NCI-H774 (cell line): ENCODE measurements at places on chromosomes 1 and 21.
A peak's percentile ranks its signal among the peaks of the same experiment; 100 is the strongest.

DNA sequence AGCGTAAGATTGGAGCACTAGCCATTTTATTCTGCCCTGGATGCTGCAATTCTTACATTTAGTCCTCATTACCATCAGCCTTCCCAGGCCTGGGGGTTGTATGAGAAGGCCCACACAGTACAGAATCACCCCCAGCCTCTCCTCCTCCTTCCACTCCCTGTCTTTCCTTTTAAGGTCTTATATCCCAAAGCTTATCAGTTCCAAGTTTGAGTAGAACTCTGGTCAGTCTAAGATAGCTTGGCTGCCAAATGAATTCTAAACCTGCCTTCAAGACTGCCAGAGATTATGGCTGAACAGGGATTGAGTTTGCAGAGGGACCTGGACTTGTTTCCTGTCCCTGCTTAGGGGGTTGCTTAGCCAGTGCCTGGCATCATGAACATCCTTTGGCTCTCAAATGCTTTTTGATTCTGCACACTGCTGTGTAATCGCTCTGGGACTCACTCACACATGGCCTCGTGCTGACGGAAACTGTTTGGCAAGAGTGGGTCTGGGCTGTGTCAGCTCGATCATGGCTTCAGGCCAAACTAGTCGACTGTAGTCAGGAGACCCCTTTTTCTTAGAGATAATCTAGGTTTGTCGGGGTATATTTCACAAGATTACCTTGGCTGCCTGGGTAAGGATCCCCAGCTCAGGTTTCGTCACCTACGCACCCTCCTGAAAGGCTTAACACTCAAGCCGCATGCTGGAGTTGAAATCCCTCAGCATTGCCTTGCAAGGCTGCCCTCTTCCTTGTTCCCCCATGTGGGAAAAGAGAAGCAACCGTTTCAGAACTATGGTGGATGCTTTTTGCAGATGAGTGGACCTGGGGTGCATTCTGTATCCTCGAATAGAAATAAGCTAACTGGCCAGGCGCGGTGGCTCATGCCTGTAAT lies 252.6 kb downstream of the NFIA start:
- DNase-seq, result no peak

DNA sequence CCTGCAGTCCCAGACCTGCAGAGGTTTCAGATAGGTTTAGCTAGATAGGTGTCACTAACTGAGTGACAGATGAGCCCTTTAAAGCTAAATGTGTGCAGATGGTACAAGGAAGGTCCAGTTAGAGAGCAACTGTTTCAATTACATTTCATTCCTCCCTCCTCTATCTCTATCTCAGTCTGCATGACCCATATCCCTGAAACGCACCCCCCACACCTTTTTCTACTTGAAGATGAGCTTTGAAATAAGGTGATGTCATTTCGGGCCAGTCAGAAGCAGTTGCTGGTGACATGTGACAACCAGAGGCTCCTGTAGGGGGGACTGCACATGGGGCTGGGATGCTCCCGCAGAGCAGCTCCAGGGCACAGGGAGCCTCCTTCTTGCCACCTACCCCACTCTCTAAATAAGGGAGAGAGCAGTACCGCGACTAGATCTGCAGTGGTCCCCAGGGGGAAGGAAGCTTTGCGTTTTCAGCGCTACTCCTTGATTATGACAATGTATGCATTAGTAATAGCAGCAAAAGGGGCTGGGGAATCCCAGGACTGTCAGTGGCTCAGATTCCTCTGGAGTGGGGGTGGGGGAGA lies 4.3 kb downstream of the ATP8B2 start:
- DNase-seq, result no peak

- DNase-seq, result peak; percentile 89
Observed at GRCh38 chr1:43270421-43271095, 775 bp downstream of the TMEM125 start.

GRCh38 chr1:190373705-190374336 lies 103.8 kb downstream of the BRINP3 start:
- no peak for DNase-seq

GRCh38 chr1:187985897-187986654 lies 1157.3 kb downstream of the PLA2G4A start:
- DNase-seq, result no peak

DNA sequence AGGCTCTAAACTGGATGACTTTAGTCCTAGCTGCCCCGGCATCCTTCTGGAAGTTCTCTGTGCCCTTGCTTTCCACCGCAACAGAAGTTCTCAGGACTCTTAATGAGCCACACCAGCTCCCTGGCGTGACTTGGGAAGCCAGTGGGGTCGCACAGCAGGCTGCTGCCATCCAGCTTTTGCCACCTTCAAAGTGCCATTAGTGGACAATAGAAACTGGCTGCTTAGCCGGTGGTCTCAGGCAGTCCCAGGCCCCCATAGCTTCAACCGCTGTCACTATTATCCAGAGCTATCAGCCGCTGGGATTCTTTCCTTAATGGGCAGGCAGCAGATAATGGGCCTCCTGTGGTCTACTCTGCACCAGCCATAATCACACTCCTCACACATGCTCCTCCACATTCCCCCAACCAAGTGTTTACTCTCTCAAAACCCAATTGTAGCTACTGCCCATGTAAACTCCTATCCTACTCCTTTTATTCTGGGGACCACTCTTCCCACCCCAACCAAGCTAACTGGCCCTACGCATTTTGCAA lies 37.3 kb downstream of the PLEKHA6 start:
- DNase-seq, result no peak

- no peak for DNase-seq
Observed at GRCh38 chr1:38994196-38994595, 3.1 kb downstream of the AKIRIN1 start.

- DNase-seq, result no peak
Observed at GRCh38 chr1:119946724-119947123, 50.4 kb upstream of the ADAM30 start.

GRCh38 chr1:14654554-14654953 lies 56.1 kb downstream of the KAZN start:
- no peak for DNase-seq

GRCh38 chr1:222547260-222547614 lies 667 bp downstream of the HHIPL2 start:
- DNase-seq, result no peak

GRCh38 chr1:166960858-166961474 lies 14.4 kb downstream of the ILDR2 start:
- DNase-seq, result no peak

GRCh38 chr1:85274969-85275453 lies 1.4 kb downstream of the BCL10 start:
- no peak for DNase-seq

GRCh38 chr1:225845571-225846259 lies 35.8 kb downstream of the EPHX1 start:
- no peak for DNase-seq

DNA sequence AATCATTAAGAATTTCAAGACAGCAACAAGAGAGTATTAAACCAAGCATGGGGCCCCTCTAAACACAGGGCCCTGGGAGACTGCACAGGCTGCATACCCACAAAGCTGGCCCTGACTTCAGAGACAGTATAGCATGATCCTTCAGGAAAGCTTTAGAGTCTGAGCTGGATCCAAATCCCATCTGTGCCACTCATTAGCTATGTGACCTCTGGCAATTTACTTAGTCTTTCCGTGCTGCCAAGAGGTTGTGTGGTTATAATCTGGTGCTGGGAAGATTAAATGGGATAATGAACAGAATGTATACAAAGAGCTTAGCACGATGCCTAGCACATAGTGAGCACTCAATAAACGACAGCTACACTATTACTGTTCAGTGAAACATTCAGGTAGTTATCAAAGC lies 4.0 kb downstream of the PHC2 start:
- DNase-seq, result no peak

DNA sequence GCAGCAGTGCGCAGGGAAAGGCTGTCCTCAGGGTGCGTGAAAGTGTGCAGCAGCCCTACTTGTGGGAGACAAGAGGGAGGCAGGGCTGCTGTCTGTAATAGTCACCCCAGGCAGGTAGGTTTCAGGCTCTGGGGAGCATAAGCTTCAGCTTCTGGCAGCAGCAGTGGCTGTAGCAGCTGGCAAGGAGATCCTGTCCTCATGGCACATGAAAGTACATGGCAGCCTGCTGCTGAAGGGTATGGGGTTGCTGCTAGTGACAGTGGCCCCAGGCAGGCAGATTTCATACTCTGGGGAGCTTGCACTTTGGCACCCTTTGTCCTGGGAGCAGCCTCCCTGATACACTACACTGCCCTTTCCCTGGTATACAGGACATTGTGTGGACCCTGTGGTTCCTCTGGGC lies 26.3 kb downstream of the KIAA0319L start:
- no peak for DNase-seq

GRCh38 chr1:174206148-174206836 lies 47.0 kb downstream of the RABGAP1L start:
- DNase-seq, result no peak

DNA sequence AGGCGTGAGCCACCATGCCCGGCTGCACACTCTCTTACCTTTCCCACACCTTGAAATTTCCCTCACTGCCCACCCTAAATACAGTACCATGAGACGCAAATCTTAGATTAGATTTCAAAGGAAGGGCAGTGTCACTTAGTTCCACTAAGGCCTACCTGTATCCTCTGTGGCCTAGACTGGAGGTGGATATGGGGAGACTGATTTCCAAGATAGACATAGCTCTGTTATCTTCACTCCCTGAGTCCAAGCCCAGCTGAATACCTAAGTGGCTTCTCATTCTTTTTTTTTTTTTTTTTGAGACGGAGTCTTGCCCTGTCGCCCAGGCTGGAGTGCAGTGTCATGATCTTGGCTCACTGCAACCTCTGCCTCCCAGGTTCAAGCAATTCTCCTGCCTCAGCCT lies 89.0 kb downstream of the SLC16A1 start:
- no peak for DNase-seq

DNA sequence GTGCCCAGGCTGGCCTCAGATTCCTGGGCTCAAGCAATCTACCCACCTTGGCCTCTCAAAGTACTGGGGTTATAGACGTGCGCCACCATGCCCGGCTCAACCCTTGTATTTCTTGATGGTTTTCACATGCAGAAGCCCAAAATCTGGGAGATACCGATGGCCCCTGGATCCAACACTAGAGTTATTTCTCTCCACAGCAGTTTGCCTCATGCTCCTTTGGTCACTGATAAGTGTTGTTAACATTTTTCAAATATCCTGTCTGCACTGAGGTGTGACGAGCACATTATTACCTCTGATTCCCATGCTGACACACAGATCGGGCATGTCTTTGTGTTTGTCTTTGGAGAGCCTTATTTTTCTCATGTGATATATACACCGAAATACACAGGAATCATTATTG lies 107.0 kb downstream of the KIF26B start:
- no peak for DNase-seq

GRCh38 chr1:15042866-15043265 lies 110.7 kb upstream of the TMEM51 start:
- no peak for DNase-seq

DNA sequence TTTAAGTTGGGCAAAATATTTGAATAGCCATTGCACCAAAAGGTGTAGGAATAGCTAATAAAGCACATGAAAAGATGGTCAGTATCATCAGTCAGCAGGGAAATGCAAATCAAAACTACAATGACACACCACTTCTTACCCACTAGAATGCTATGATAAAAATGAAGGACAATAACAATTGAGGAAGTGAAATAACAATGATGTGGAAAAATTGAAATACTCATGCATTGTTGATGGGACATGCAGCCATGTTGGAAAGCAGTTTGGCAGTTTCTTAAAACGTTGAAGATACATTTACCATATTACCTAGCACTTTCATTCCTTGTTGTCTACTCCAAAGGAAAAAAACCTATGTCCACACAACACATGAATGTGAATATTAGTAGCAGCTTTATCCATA lies 28.4 kb downstream of the HSD3B1 start:
- no peak for DNase-seq

DNA sequence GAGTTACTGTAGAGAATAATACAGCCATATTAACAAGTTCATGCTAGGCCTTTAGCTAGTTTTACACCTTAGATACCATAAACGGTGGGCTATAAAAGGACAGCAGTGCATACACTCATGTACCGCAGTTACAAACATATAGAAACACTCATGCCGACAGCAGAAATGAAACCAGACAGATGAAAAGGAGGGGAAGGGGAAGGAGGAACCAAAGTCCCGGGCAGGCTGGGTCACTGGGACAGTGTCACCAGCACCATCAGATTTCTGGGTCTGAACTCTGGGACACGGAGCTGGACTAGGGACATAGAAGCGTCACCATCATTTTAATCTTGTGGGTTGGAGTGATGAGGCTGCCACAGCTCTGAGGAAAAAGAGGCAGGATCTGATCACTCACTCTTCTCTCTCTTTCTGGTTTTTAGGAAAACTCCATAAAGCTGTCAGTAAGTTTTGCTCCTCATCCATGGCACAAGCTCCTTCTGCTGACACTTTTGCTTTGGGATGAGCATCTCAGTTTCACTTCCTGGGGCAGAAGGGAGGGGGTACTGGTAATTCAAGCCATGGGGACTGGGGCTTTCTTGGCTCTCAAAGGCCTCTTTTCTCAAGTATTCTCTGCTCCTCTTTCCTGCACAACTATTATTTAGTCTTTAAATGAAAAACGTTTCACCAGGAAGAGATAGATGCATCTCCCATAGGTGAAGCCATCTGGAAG lies 7.8 kb upstream of the ZNF691 start:
- no peak for DNase-seq

- DNase-seq, result no peak
Observed at GRCh38 chr1:211891708-211892107, 61.1 kb upstream of the LPGAT1 start.

- DNase-seq, result no peak
Observed at GRCh38 chr1:17409391-17409811, 30.1 kb downstream of the RCC2 start.

DNA sequence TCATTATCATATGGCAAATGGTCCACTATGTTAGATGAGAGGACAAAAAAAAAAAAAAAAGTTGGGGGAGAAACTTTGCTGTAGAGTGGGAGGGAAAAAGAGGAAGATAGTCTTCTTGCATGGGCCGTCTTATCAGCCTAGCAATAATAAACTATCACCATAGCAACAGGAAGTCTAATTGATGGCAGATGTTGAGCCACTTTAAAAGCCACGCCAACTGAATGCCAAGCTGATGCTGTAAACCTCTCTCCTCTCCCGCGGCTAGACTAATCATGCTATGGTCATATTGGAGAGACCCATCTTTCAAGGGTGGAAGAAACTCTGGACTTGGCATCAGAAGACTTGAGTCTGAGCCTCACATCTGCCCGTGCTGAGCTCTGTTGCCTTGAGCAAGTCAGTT lies 122.2 kb upstream of the HOOK1 start:
- DNase-seq, result no peak

DNA sequence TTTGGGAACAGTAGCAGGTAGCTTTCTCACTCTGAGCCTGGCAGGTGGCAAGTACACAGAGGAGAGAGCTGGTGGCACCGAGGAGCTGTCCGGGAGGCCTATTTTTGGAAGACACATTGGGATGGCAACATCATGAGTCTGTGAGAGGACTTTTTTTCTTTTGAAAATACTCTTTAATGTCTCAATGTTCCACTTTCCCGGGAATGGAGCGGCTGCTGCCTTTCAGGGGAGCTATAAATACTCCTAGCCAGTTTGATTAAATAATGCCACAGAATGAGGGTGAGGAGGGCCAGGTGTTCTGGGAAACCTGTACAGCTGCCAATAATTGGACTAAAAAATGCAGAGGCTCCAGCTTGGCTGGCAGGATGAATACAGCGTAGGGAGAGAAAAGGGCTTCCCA lies 93.3 kb upstream of the COG2 start:
- DNase-seq, result peak; percentile 47

GRCh38 chr1:27544834-27545233 lies 54.9 kb upstream of the WASF2 start:
- no peak for DNase-seq
